ENCODE measurements at places on chromosomes 6 and 20.
A peak's percentile ranks its signal among the peaks of the same experiment; 100 is the strongest.

- no peak for DNase-seq
These were observed 5.1 kb downstream of the BACH2 start for GRCh38 chr6:90291565-90291964.

GRCh38 chr20:13868331-13868730 lies 83.5 kb downstream of the NDUFAF5 start:
- no peak for DNase-seq

DNA sequence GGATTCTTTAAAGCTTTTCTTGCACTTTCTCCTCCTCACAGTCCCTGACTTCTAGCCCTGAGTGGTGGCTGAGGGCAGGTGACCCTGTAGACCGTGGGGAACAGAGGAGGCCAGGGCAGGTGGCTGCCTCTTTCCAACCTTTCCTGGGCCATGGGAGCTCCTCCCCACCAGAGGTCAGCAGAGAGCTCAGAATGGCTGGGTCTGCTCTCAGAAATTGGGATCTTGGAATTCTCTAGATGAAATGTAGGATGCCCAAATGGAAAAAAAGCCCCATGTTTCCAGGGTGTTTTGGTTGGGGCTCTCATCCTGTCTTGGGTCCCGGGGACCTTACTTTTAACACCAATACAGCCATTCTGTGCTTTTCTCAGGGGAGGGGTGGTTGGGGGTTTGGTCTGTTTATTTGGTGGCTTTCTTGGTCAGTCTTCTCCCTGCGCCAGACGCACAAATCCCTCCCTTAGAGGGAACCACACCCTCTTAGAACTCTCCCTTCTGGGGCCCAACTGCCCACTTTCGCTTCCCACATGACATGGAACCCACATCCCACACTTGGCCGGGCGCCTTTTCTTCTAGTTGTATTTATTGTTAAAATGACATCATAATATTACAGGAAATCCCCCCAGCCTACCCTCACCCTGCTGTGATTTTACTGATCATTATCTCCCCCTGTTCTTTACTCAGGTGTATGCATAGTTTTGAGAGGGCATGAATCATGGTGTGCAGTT lies 17.9 kb downstream of the GNAS start:
- peak; percentile 48 for DNase-seq

DNA sequence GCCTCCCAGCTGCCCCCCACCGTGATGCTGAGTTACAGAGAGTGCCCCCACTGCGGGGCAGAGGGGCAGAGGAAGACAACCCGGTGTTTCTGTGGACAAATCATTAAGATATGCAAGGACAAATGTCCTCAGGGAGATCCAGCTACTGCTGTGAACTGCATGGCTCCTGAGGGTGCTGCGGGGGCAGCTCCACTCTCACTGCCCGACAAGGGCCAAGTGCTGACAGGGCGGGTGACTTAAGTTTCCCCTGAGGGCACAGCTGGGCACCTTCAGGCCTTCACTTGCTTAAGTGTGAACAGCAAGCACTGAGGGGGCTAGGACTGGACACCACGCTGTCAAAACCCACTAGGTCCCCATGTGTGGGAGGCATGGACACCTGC lies 26.2 kb upstream of the TCFL5 start:
- no peak for DNase-seq

GRCh38 chr6:168995526-168996355 lies 257.9 kb downstream of the THBS2 start:
- no peak for DNase-seq

All from amniotic stem cell (primary cell).